Progenitor cell of endocrine pancreas (in vitro differentiated cells): ENCODE measurements at places on chromosomes 4 and X.

- DNase-seq = no peak
Measured at GRCh38 chrX:26653050-26653449, 437.1 kb downstream of the MAGEB5 start.

DNA sequence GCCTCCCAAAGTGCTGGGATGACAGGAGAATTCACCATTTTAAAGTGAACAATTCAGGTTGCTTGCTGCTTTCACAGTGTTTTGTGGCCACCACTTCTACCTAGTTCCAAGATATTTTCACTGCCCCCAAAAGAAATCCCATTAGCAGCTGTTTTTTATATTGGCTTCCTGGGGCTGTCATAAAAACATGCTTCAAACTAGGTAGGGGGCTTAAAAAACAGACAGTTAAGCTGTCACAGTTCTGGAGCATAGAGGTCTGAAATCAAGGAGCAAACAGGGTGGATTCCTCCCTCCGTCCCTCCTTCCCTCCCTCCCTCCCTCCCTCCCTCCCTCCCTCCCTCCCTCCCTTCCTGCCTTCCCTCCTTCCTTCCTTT lies 3.0 kb upstream of the XG start:
- DNase-seq = no peak

GRCh38 chr4:119207051-119207450 lies 5.5 kb upstream of the USP53 start:
- no peak for DNase-seq

GRCh38 chrX:10032147-10032546 lies 65.0 kb downstream of the CLDN34 start:
- no peak for DNase-seq

- DNase-seq = no peak
Measured at GRCh38 chr4:128865132-128865531, 55.6 kb downstream of the JADE1 start.

- DNase-seq = no peak
Measured at GRCh38 chrX:24214568-24214967, 65.0 kb downstream of the ZFX start.

GRCh38 chr4:42478509-42478908 lies 81.2 kb downstream of the SHISA3 start:
- DNase-seq = no peak

DNA sequence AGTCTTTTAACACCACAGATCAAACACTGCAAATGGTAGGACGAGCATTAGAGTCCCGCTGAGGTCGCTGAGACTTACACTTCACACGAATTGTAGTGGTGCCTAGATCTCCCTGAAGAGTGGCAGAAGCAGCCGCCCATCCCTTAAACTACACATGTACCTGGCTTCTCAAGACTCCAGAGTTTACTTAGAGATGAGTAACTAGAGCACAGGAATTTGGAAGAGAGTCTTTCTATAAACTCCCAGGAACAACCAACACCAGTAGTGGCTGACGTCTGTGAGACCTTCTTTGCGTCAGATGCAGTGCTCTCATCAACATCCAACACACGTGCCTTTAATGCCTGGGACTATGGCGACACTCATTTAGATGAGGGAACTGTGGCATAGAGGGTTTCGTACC lies 12.6 kb downstream of the SORBS2 start:
- DNase-seq = no peak

GRCh38 chrX:102345916-102346315 lies 93.9 kb downstream of the NXF2B start:
- DNase-seq = peak; percentile 51

DNA sequence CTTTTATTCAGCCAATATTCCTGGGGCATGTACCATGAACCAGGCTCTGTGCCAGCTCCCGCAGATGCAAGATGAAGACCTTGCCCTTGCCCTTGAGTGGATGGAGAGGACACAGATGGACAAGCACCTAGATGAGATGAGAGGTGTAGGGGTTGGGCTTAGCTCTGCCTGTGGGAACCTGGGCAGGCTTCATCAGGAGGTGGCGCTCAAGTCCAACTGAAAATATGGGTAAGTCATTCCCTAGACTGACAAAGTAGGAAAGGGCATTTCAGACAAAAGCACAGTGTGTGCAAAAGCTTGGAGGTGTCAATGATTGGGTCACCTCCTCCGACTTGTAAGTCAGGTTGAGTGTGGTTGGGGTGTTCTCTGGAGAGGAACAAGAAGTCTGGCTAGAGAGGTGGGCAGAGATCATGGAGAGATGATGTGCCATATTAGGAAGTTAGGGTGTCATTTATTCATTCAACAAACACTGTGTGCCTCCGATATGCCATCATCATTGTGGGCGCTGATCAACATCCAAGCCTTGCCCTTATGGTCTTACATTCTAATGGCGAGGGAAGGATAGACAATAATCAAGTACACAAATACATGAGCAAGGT lies 64.6 kb downstream of the ANAPC4 start:
- peak; percentile 30 for DNase-seq

DNA sequence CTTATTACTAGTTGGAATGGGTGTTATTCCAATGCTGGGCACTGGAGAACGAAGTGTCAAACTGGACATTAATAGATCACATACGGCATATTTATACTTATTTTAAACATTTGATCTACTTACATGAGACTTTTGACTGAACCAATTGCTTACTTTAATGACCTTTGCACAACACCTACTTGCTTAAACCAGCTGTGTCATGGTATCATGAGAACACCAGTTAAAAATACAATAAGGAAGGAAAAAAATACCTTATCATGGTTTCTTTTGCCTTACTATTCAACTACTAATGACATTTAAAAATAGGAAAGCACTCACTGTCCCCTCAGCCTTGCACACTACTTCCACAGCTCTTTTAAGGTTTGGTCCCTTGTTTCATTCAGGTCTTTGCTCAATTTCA lies 146.9 kb downstream of the FAM13A start:
- no peak for DNase-seq

GRCh38 chr4:153646978-153647377 lies 37.1 kb upstream of the TLR2 start:
- no peak for DNase-seq

DNA sequence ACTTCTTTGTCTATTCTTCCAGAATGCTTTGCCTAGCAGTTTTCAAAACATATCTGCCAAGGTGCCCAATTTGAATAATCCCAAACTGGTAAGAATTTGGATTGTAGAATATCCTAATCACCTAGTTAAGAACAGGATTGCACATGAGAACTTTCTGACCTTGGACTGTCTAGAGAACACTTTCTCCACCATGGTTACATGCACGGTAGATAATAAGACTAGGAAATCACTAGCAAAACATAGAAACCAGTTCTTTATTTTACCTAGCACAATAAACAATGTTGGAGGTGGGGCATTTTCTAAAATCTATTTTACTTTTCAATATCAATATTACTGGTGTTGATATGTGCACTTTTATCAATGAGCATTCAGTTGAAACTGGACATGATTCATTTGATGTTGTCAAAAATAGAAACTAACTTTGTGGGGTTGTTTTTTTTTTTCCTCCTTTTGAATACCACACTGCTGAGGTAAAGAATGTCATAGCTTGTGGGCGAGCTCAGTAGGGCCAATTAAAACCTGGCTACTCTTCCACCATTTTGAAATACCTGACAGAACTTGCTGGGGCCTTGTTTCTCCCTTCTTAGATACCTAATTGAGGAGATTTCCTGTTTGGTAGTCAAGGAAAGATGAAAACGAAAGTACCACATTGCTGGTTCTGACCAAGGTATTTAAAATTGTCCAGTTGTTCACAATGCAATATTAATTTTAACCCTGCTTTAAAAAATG lies 10.4 kb downstream of the MID1IP1 start:
- no peak for DNase-seq

DNA sequence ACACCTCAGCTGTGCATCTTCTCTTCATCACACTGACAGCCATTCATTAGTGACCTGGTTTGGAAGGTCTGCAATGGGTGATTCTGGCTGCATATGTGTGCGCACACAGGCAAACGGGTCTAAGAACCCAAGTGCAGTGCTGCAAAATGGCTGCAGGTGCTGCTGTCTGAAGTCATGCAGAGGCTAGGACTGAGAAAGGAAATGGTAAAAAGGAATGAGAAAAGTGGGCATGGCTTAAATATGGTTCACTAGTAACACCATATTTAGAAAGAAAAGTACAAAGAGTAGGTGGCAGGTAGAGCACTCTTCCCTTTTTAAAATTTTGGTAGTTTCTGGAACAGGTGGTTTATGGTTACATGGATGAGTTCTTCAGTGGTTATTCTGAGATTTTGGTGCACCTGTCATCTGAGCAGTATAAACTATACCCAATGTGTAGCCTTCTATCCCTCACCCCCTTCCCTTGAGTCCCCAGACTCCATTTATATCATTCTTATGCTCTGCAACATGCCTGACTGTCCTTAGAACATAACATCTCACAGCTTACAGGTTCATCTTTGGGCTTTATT lies 78.4 kb downstream of the CCNG2 start:
- no peak for DNase-seq

- peak; percentile 54 for DNase-seq
Measured at GRCh38 chrX:115561605-115562479, 868 bp downstream of the PLS3 start.

- DNase-seq = no peak
Measured at GRCh38 chrX:108199691-108200090, 108.1 kb downstream of the ATG4A start.

DNA sequence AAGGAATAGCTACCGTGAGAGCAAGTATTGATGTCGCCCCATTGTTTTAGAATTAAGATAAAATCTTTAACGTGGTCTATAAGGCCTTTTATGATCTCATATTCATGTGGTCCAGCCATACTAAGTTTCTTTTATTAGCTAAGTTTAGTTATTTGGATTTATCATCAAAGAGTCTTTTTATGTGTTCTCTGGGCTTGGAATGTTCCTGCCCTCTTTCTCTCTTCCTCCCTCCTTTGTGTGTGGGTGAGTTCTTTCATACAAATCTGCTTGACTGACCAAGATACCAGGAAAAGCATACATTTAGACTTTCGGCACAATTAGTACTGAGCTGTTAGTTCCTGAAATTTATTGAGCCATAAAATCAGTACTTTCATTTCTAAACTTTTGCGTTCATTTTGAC lies 11.3 kb downstream of the TDO2 start:
- DNase-seq = no peak

GRCh38 chr4:119797238-119797894 lies 168.8 kb upstream of the PDE5A start:
- no peak for DNase-seq

DNA sequence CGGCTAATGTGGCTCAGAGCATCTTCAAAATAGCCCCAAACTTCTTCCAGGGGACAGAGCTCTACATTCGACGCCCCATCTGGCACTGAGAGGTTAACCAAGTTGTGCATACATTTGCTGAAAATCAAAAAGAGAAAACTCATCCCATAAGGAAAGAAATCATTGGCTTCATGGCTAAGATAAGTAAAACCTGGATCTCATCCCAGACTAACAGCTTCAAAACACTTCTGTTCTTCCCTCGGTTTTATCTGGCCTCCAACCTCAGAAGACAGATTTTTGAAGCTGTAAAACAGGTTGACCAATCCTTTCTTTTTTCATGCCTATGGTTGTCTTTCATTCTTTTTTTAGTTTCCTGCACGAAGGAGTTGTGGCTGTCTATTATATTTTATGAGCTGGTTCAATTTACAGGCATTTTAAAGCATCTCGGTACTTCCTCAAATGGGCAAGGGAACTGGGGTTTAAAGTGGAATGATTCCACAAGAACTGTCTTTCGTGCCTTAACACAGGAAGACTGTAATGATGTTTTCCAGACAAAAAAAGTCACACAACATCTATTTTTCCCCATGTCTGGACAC lies 107.6 kb downstream of the DLG3 start:
- DNase-seq = no peak

DNA sequence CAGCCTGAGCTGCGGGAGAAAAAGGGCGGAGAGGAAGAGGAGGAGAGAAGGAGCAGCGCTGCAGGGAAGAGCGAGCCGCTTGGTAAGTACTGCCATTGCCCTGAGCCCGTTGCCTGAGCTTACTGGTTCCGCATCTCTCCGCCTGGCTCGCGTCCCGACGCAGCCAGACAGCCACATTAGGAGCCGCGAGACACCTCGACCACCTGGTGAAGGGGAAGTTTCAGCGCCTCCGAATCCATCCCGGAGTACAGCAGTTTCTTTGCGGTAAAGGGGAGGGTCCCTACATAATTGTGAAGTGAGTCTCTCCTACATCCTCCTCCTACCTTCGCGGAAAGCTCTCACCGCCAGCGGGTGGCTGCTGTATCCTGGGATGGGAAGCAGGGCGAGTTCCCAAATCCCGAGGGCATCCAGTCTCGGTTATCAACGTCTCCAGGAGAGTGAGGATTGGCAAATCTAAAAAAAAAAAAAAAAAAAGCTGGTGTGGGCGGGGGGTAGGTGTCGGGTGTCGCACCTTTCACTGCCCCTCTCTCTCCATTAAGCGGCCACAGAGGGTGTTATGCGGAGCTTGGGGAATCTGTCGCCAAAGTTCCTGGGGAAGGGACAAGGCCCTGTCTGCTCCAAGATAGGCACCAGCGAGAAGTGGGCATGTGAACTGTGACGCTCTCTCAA lies 7.9 kb downstream of the TBX22 start:
- no peak for DNase-seq

DNA sequence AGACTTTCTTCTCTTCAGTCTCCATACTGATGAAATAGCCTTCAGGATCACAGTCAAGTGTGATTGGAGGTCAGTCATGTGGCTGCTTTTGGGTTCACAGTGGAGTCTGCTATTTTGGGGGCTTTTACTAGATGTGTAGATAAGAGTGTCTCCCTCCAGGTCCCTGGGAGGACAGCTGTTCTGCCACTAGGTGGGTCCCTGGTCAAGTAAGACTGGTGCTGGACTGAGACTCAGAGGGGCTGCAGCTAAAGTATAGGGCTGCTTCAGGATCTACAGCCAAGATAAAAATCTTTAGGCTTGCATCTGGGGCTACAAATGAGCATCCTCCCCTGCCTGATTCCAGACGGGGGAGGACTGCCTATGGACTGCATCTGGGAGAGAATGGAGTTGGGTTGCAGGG lies 200.7 kb upstream of the ANKRD50 start:
- no peak for DNase-seq

DNA sequence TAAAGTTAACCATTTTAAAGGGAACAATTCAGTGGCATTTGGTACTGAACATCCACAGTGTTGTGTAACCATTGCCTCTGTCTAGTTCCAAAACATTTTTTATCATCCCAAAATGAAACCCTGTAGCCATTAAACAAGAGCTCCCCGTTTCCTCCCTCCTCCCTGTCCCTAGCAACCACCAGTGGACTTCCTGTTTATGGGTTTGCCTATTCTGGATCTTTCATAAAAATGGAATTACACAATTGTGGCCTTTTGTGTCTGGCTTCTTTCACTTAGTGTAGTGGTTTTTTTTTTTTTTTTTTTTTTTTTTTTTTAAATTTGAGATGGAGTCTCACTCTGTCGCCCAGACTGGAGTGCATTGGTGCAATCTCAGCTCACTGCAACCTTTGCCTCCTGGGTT lies 11.6 kb downstream of the RBMX2 start:
- no peak for DNase-seq

DNA sequence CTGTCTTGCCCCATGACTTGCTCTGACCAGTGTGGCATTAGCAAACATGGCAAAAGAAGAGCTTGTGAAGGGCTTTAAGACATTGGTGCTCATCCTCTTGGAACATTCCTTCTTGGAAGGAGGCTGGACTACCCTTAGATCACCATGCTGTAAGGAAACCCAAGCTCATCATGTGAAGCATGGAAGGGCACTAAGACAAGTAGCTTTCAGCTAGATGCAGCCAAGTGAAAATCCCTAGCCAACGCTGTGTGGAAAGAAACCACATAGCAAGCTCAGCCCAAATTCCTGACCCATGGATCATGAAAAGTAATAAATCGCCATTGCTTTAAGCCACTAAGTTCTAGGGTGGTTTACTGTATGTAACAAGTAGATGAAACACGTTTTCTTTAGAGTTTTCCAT lies 12.4 kb upstream of the PACRGL start:
- no peak for DNase-seq

- DNase-seq = no peak
Measured at GRCh38 chrX:29542152-29542551, 673.2 kb upstream of the MAGEB2 start.

- DNase-seq = no peak
Measured at GRCh38 chr4:3460926-3461325, 2.2 kb upstream of the DOK7 start.
